ENCODE measurements at places on chromosomes 2 and 18. TPM values are rescaled to one million over a fixed set of nuclear protein-coding genes. Genes with fewer than 3 reads are reported as not detected.

- DNase-seq, result no peak
Measured at GRCh38 chr2:121137571-121137970, 147.4 kb downstream of the TFCP2L1 start.

GRCh38 chr18:9115984-9116383 is 13.5 kb downstream of the NDUFV2 start:
- DNase-seq, result no peak

GRCh38 chr2:170276056-170276455 is 98.1 kb downstream of the MYO3B start:
- no peak for DNase-seq

DNAJC5G gene
- not detected for polyA plus RNA-seq

DNA sequence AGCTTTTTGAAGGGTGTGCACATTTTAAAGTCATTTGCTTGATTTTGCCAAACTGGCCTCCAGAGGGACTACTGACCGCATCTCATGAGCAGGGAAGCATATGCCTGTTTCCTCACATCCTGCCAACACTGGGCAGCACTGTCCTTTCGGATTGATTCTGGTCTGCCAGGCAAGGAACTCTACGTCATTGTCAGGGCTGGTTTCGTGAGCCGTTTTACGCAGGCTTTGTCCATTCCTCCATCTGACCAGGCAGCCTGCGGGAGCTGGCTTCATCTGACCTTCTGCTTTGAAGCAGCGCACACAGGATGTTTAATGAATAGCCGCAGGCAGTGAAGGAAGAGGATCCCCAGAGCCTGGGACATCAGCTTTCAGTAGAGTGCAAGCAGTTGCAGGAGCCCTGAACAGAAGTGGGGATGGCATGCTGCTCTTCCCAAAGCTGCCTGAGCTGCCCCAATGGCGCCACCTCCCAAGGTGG is 46.3 kb upstream of the SEMA4C start:
- no peak for DNase-seq

DNA sequence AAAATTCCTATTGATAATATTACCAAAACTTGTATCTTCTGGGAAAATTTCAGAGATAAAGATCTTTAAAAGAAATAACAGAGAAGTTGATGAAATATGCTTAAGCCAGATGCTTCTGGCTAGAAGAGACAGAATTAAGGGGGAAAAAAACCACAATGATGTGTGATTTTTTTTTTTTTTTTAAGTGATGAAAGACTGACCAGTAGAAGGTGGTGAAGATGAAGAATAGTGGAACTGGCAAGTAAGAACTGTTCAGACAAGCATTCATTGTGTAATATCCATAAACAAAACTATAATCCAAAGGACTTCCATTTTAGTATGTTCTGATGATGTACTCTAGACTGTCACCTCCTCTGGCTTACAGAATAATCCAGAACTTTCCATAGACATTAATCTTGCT is 89.8 kb downstream of the INO80D start:
- DNase-seq, result no peak
